Ecto neural progenitor cell (in vitro differentiated cells): ENCODE measurements at places on chromosomes 2 and 18.

GRCh38 chr2:150619607-150620330, 132.3 kb upstream of the RND3 start:
- no peak for DNase-seq

DNA sequence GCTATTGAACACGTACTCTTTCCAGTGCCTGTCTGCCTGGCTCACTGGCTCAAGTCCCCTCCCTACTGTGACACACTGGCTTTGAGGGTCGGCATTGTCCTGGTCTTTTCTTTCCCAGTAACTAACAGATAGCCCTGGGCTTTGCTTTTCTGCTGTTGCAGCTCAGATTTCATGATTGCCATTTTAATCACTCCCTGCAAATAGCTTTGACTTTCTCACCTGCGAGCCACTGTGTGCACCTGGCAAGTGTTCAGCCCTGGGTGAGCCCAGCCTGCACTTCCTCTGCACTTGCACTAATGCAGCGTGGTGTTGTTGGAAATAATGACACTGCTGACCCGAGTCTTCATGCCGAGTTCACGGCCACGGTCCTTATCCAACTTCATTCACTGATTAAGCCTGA, 52.9 kb downstream of the DCDC2C start:
- no peak for DNase-seq

DNA sequence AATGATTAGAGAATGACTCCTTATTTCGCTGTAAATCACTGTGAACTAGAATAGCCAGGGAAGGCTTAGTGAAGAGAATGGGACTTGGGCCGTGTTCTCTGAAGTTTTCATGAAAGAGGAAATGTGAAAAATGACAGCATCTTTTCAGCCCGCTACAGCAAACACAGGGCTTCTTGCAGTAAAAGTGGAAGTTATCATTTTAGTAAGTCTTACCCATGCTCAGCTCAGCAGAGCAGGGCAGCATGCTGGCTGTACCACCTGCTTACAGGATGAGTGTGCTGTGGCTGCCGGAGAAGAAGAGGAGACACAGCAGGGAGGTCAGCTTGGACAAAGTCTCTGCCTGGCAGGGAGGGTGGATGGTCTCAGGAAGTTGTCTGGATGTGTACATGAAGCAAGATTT, 300.7 kb upstream of the DLGAP1 start:
- DNase-seq, result no peak

- no peak for DNase-seq
Observed at GRCh38 chr2:29700560-29700959, 220.8 kb downstream of the ALK start.

- no peak for DNase-seq
Observed at GRCh38 chr2:108637304-108637669, 82.0 kb upstream of the RANBP2 start.

- no peak for DNase-seq
Observed at GRCh38 chr2:139155991-139156390, 375.8 kb upstream of the NXPH2 start.

GRCh38 chr18:64203295-64203694, 54.4 kb upstream of the LINC00305 start:
- no peak for DNase-seq

DNA sequence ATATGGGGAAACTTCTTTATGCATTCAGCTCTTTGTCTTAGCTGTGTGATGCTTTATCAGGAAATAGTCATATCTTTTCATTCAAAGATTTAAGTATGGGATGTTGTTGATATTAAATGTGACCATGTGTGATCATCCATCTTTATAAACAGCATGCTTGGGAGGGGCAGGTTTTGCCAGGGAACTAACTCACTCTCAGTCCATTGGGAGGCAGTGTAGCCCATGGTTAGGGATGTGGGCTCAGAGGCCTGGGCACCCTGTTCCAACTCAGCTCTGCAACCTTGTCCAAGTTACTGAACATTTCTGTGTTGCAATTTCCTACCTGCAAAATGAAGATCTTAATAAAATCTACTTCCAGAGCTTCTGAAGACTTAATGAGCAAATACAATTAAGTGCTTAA, 92.0 kb upstream of the BCL2L11 start:
- DNase-seq, result peak; percentile 37

DNA sequence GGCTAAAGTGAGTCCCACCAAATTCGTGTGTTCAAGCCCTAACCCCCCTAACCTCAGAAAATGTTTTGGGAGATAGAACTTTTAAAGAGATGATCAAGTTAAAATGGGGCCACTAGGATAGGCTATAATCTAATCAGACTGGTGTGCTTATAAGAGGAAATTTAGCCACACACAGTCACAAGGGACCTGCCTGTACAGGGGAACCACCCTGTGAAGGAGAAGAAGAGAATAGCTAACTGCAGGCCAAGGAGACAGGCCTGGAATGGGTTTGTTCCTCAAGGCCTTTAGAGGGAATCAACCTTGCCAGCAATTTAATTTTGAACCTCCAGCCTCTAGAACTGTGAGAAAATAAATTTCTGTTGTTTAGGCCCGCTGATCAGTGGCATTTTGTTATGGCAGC, 36.0 kb upstream of the TANK start:
- DNase-seq, result no peak

- no peak for DNase-seq
Observed at GRCh38 chr2:144453486-144454158, 66.3 kb downstream of the ZEB2 start.

DNA sequence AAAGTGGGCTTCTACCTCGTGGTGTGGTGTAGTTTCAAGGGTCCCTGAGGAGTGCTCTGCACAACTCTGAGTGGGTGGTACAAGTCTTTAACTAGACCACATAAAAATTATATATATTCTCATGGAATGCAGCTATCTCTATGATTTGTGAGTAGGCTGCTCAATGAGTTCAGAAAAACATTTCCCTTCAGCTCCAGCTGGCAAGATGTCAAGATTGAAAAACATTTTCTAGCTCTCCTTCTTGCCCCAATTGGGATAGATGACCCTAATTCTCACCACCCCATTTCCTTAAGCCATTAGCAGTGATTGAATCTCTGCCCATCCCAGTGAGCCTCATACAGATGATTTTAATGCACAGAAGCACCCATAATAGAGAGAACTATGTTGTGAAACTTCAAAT, 28.3 kb upstream of the SP3 start:
- DNase-seq, result no peak

GRCh38 chr2:234995332-234996068, 43.7 kb downstream of the SH3BP4 start:
- DNase-seq, result no peak

DNA sequence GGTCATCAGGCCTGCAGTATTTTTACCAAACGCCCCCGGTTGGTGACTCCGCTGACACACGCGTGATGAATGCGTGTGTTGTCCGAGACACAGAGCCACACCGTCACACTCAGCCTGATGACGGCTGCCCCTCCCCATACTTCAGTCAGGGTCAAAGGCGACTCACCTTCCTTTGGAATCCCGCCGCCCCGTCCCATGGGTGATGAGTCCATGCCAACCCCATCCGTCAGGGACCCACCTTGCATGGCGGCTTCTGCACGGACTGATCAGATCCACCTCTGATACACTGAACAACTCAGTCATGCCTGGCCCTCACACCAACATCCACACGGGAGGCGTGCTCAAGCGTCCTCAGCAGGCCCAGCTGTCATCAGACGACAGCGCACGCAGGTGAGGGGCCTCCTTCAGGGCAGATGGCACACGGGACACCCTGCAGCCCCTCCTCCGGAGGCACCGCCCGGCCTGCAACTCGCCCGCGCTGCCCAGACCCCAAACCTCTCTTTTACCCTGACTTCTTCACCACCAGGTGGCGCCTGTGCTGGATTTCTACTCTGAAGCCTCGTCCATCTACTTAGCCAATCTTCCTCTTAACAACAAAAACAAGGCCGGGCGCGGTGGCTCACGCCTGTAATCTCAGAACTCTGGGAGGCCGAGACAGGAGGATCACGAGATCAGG, 89.2 kb downstream of the ZNF516 start:
- peak; percentile 66 for DNase-seq

- no peak for DNase-seq
Observed at GRCh38 chr2:224751996-224752698, 36.0 kb upstream of the CCDC195 start.

DNA sequence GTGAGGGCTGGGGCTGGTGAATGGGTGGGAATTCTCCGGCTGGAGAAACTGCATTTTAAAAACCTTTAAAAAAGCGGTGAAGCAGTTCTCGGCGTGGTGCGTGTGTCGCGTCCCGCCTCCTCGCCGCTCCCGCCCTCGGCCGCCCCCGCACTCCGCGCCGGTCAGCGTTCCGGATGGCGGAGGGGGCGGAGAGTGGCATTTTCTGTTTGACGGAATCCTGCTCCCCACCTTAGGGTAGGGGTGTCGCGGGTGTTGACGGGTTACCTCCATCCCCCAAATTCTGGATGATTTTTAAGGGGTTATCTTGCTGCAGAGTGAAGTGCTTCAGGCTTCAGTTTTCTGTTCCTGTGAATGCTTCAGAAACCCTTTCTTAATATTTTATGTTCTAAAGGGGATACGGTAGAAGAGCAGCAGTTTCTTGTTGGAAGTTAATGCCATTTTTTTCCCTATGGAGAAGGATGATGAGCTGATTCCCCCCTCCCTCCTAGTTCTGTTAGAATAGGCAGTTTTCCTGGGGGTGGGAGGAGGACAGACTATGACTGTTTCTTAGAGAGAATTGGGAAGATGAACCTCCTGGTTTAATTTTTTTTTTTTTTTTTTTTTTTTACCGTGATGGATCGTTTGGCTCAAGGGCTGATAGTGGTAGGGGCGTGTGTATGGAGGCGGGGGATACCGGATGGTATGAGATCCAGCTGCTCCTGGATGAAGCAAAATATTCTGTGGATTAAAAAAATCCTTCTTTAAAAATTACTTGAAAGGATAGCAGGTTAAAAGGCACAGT, 756 bp downstream of the ABI2 start:
- peak; percentile 72 for DNase-seq

GRCh38 chr2:127355407-127356008, 32.3 kb downstream of the MAP3K2 start:
- DNase-seq, result no peak

DNA sequence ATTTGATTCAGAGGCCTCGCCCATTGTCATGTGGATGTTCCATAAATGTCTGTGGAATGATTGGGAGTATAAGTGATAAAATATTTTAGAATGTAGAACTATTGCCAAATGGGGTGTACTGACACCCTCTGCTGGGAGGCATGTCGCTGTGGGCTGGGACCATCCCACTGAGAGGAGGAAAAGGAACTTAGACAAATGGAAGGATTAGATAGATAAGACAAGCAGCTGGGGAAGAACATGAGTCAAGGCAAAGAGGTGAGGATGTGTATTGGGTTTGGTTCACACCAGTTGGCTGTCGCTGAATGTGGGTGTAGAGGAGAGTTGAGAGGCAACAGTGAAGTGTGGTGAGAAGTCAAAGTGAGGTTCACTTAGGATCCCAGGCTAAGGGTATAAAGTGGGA, 4.0 kb downstream of the C2orf74 start:
- no peak for DNase-seq

DNA sequence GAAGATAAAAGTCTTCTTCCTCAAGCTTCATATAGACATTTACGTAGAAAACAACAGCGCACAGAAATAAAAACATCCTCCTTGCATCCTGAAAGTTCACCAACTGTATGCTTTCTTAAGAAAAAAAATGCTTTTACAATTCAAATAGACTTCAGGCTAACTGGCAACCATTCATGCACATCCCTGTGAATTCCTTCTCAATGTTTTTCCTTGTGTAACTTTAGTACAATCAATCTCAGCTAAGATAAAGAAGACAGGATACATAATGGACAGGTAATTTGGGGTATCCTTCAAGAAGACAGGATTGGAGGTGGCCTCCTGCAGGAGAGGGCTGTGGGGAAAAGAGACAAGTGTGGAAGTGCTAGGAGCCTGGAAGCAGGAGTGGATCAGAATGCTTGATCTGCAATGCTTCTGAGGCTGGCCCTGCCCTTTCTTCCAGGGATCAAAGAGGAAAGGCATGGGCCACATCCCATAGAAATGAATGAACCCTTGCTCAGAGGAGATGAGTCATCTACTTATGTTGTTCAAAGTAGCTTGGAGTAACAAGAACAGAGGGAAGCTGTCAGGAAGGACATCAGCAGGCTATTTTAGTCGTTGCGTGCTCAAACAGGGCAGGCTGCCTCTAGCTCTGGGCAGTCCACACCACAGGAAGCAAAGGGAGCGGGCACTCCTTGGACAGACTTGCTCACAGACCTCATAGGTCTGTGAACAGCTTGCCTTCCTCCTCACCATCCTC, 126.6 kb downstream of the TMEM131 start:
- no peak for DNase-seq
